ENCODE measurements at places on chromosomes 4 and X. TPM values are rescaled to one million over a fixed set of nuclear protein-coding genes. Genes with fewer than 3 reads are reported as not detected.

TLL1 gene
- total RNA-seq = 0.38 TPM

CFAP99 gene
- total RNA-seq = 0.06 TPM

ARR3 gene
- total RNA-seq = not detected

KCNIP4 gene
- total RNA-seq = not detected

PWWP3B gene
- total RNA-seq = not detected

SUV39H1 gene
- total RNA-seq = 18.8 TPM

IL13RA2 gene
- total RNA-seq = 0.27 TPM

TXK gene
- total RNA-seq = not detected

USP17L11 gene
- not detected for total RNA-seq

MAGED1 gene
- 69.6 TPM for total RNA-seq

TSPAN7 gene
- 2.8 TPM for total RNA-seq

RBM47 gene
- 24.1 TPM for total RNA-seq

RTL5 gene
- 2.1 TPM for total RNA-seq

PGRMC2 gene
- 74.4 TPM for total RNA-seq

FIP1L1 gene
- total RNA-seq = 30.5 TPM

CLDN34 gene
- not detected for total RNA-seq

SMIM31 gene
- total RNA-seq = not detected

PDGFC gene
- 4.3 TPM for total RNA-seq

TMEM271 gene
- not detected for total RNA-seq

SPINK2 gene
- total RNA-seq = not detected

HNRNPH2 gene
- total RNA-seq = 51.6 TPM

HPGDS gene
- not detected for total RNA-seq

DMP1 gene
- not detected for total RNA-seq

ARX gene
- total RNA-seq = 0.39 TPM

RGN gene
- total RNA-seq = not detected

TLR10 gene
- total RNA-seq = not detected
